ENCODE measurements at places on chromosomes 5 and 9.

- no peak for DNase-seq
Observed at GRCh38 chr5:31783731-31784130, 144.8 kb downstream of the PDZD2 start.

GRCh38 chr5:68329554-68330255 lies 114.1 kb downstream of the PIK3R1 start:
- DNase-seq = no peak

- no peak for DNase-seq
Observed at GRCh38 chr9:700365-701282, 140.9 kb upstream of the DMRT1 start.

DNA sequence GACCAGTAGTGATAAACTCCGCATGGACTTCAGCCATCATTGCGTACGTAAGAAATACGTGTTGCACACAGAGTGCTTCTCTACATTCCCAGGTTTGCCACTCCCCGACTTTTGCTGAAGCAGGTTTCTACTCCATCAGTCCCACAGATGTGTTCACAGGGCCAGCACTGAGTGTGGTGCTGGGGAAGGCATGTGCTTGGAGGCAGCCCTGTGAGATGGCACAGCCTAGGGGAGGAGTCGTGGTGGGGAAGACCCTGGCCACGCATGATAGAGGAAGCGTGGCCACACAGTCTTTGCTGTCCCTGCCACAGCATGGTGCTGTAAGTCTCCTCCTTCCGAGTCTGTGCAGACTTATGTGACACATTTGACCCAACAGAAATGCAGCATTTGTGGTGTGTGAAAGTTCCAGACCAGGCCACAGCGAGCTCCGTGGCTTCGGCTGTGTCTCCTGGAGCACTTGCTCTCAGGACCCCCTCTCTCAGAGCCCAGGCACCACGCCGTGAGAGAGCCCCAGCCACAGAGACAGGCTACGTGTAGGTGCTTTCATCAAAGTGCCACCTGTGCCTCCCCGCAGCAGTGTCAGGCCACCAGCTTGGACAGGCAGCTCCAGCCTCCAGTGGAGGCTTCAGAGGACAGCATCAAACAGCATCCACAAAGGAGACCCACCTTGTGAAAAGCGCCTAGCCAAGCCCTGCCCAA lies 197.8 kb downstream of the AUH start:
- DNase-seq = no peak

DNA sequence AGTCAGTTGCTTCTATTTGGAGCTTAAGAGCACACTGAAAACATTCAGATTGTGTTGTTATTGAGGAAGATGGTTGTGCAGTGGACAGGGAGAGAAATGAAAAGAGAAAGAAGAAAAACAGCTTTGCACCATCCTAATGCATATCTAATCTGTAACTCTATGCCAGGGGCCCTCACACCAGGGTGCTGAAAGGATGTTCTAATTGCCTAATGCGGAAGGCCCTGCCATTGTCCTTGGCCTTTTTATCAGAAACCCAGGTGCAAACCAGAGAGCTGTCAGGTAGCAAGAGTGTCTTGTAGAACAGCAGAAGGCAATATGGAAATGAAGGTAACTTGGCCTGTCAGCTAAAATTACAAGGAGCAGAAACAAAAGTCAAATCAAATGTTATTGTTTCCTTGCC lies 384.5 kb upstream of the PIK3R1 start:
- DNase-seq = no peak

DNA sequence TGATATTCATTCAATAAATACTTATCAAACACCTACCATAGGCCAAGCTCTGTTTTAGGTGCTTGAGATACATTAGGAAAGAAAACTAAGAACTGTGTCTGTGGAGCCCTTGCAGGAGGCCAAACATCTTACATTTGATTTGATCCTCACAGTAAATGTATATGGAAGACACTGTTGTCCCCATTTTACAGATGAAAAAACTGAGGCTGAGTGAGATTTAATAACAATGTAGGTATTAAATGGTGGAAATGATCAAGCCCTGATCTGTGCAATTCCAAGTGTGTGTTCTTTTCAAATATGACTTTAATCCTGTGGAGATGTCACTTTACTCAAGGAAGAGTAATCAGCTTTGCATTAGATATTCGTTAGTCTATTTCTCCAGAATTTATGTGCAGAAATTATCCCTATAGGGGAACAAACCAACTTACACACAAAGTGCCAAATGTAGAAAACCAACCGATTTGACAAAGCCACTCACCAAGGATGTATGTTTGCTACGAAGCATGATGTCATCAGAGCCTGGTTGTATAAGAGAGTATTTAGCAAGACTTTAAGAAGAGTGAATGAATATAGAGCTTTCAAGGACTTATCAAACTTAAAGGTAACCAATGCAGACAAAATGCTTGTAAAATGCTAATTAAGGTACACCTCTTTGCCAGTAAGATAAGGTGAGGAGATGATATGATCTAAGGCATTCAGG lies 153.9 kb upstream of the NFIB start:
- no peak for DNase-seq

- no peak for DNase-seq
Observed at GRCh38 chr9:121393318-121393717, 23.3 kb upstream of the STOM start.

DNA sequence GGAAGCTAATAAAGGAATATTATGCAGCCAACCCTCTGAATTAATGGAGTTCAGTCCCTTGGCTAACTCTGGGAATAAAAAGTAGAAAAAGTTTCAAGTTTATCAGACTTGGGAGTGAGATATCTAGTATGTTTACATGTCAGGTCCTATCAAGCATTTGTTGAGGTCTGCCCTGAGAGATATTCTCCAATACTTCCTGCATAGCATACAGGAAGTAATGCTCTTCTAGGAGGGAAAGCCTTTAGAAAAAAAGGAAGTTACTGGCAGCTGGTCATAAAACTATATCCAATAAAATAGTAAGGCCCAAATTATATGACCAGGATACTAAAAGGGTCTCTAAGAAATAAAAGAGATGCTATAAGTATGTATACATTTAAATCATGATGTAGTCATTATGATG lies 594.1 kb upstream of the FTMT start:
- no peak for DNase-seq

- no peak for DNase-seq
Observed at GRCh38 chr5:143262393-143263174, 140.9 kb downstream of the NR3C1 start.

- no peak for DNase-seq
Observed at GRCh38 chr5:100654895-100655294, 119.7 kb downstream of the FAM174A start.

All from CD4-positive, alpha-beta T cell treated with Interleukin-6 at 100 ng/mL for 8 hours (primary cell).